Endothelial cell of umbilical vein (primary cell): ENCODE measurements at places on chromosomes 5 and 9. TPM values are rescaled to one million over a fixed set of nuclear protein-coding genes. Genes with fewer than 3 reads are reported as not detected.

- DNase-seq = no peak
Observed at GRCh38 chr5:135608761-135609443, 30.1 kb upstream of the CXCL14 start.

DNA sequence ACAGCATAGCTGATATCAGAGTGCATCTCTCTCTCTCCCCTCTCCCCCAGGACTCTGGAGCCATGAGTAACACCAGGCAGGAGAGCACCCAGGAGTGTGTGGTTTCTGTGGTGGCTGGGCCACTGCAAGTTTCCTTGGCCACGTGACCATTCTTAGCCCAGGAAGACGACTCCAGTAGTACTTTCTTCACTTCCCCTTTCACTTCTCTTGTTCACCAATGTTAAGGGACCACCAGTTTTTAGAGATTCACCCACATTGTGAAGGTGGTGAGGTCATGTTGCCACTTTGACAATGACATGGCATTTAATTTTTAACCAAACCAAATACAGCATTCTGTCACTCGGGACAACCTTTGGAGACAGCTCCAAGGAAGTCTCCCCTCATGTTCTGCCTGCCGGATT, 17.9 kb upstream of the DAPK1 start:
- DNase-seq = no peak

GRCh38 chr5:23012842-23013241, 159.7 kb upstream of the CDH12 start:
- no peak for DNase-seq

DNA sequence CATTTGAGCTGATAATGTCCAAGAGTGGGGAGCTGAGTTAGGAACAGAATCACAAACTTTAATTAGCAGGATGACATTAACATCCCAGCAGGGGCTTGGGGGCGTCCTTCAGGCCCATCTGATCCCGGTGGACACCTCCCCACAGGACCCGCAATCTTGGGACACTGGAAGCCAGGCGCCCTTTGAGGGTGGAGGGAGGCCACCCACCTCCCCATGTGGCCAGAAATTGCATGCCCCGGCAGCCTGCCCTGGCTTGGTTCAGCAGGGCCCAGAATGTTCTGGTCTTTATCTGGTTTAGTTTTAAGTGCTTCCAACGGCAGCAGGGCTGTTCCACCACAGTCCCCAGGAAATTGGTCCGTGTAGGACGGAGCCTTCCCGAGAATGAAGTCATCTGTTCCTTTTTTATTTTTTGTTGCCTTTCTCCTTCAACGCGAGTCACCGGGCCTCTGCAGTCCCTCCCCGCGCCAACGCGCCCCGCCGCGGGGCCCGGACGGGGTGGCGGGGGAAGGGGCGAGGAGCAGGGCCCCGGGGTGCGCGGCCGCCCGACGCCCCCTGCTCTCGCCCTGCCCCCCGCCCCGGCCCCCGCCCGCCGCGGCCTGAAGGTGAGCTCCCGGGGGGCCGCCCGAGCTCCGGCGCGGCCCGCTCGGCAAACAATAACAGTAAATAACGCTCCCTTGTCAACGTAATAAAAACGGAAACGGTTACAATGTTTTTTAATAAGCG, 207.9 kb downstream of the C9orf50 start:
- DNase-seq = peak; percentile 81

DNA sequence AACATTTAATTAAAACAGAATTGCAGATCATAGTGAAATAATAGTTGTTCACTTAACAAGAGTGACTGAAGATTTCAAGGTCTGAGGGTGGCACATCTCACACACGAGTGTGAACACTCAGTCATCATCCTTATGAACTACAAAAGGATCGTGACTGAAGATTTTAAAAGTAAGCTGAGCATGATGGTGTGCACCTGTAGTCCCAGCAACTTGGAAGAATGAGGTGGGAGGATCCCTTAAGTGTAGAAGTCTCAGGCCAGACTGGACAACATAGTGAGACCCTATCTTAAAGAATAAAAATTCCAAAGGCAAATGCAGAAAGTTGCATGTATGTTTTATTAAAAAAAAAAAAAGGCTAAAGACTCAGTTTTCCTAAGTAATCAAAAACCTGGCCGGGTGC, 22.4 kb upstream of the ATP6V1G1 start:
- no peak for DNase-seq

The OR1Q1 gene
- total RNA-seq = not detected in 2 replicates
